ENCODE measurements at places on chromosomes 7 and 10.

DNA sequence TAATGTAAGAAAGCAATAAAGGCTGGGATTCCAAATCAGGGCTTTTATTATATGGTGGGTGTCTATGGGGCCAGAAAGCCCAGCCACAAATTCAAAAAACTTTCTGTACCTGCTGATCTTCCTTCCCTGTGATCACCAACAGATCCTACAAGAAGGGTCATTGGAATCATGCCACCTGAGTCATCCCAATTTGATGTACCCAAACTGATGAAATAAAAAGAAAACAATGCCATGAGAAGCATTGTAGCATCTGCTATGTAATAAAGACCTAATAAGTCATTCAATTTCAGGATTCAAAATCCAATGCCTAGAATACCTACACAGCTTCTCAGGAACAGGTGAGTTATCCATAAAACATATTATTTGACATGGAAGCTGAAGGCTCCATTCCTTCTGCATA, 228.8 kb downstream of the DKK1 start:
- no peak for DNase-seq

- no peak for DNase-seq
Measured at GRCh38 chr7:150736864-150737263, 354 bp upstream of the GIMAP5 start.

- DNase-seq = no peak
Measured at GRCh38 chr10:126551202-126551601, 119.3 kb downstream of the C10orf90 start.

- DNase-seq = no peak
Measured at GRCh38 chr10:70936111-70936510, 47.7 kb upstream of the PCBD1 start.

DNA sequence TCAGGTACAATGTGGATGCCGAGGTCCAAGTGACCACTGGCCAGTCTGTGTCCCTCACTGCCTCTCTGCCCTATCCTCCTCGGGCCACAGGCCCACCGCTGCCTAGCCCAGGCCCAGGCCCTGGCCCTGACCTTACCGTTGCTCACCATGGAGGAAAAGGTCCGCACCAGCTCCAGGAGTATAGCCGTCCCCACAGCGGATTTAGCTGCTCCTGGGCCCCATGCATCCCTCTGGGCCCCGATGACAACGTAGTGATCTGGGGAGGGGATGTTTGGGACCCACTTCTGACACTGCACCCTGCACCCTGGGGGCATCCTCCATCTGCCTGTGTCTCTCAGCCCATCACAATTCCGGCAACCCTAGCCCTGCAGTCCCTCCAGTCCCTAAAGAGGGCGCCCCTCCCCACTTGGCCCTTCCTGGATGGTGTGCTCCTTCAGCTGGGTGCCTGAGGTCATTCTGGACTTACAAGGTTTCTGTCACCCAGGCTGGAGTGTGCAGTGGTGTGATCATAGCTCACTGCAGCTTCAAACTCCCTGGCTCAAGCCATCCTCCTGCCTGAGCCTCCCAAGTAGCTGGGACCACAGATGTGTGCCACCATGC, 12.1 kb downstream of the TFR2 start:
- no peak for DNase-seq

- DNase-seq = no peak
Measured at GRCh38 chr7:33261585-33261984, 132.2 kb downstream of the BBS9 start.

- no peak for DNase-seq
Measured at GRCh38 chr7:40135317-40135610, 459 bp downstream of the SUGCT start.

GRCh38 chr10:97676770-97677581, 10.1 kb downstream of the AVPI1 start:
- peak; percentile 60 for DNase-seq

GRCh38 chr10:26944261-26944882, 83.6 kb upstream of the ABI1 start:
- no peak for DNase-seq

DNA sequence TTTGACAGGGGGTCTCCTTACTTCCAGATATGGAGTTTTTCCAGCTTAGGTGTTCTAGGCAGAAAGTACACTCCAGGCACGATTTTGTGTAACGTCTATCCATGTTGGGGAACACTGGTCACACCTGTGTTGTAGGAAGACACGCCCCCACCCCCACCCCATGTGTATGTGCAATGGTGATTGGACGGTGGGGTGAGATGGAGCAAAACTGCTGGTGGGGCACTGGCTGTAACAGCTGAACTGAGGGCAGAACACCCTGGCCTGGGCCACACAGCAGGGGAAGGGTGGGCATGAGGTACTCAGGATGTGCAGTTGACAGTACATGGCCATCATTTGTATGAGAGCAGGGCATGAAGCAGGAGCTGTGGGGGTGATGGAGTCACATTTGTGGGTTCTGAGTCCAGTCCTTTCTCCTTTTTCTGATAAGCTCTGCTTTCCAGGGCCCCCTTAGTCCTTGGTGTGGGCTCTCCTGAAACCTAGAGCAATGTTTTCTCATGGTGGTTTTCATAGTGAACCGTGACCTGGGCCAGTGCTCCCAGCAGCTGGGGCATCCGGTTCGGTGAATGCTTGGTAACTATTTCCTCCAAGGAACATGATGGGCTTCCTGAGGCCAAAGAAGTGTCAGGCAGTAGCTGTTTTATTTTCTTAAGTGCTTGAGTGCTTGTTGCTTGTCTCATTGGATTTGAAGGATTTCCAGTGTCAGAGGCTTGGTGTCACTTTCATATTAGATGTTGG, 63.4 kb upstream of the AQP1 start:
- DNase-seq = no peak

DNA sequence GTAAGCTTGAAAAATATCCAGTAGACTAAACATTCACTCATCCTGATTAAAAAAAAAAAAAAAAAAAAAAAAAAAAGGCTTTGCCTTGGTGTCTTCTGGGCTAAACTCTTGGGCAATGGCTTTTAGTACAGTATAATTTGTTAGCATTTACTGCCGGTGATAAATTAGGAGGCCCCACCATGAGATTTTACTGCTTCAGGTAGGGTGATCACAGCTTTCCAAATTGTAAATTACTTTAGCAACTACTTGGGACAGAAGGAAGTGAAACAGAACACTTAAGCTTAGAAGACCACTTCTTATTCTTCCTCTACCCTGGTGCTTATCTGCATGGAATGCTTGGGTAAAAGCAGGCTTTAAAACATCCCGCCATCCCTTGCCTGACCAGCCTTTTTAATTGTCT, 152.1 kb downstream of the HIBADH start:
- DNase-seq = no peak

GRCh38 chr10:4816966-4817365, 9.0 kb upstream of the AKR1E2 start:
- DNase-seq = no peak

GRCh38 chr7:2474224-2474623, 2.0 kb downstream of the GRIFIN start:
- no peak for DNase-seq

DNA sequence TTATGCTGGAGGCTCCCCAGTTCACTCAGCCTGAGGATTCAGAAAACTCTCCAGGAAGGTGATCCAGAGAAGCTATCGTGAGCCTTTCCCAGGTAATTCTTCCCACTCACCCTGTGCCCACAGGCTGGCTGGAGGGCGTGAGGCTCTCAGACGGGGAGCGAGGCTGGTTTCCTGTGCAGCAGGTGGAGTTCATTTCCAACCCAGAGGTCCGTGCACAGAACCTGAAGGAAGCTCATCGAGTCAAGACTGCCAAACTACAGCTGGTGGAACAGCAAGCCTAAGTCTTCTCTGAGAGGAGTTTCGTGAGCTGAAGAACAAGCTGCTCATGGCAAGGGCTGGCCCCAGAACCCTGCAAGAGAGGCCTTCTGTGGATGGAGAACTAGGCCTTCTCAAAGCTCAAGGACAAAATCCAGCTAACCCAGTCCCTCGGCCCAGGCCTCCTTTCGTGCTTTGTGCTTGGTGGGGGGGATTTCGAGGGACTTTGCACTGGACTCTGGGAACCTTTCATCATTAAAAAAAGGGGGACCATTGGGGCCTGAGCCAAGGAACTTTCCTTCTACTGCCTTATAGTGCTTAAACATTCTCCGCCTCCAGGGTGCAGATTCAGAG, 23.6 kb downstream of the NOBOX start:
- DNase-seq = no peak

GRCh38 chr10:118287076-118287806, 54.9 kb downstream of the FAM204A start:
- no peak for DNase-seq

Measured in head of caudate nucleus (tissue), 42 donors.